ENCODE measurements at places on chromosomes 5 and 9.

- DNase-seq = no peak
Measured at GRCh38 chr9:3331801-3332200, 194.0 kb downstream of the RFX3 start.

DNA sequence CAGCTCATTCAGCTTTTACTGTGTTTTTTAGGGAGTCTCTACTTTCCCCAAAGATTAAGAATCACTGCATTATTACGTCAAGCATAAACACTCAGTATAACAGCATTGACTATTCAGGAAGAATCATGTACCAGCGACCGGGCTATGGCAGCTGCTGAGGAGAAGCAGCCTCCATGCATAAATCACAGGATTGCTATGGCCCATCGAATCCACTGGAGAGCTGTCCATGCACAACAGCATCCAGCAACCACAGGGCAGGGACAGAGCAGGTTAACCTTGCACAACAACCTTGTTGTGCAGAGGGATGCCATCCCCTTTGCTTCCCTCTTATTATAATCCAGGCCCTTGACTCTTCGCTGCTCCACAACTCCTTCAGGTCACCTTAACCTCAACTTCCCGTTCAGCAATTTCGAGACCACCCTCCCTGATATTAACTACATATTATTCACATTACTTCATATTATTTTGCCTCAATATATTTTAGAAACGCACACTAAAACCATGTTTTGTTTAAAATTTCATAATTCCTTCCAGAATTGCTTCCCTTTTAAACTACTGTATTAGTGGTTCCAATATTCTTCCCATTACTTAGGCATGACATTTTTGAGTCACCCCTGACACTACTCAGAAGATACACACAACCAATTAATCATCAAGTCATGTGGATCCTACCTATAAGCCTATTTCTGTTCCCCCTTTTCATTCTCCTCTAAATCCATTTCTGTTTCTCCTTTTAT lies 991 bp downstream of the IARS1 start:
- DNase-seq = no peak

DNA sequence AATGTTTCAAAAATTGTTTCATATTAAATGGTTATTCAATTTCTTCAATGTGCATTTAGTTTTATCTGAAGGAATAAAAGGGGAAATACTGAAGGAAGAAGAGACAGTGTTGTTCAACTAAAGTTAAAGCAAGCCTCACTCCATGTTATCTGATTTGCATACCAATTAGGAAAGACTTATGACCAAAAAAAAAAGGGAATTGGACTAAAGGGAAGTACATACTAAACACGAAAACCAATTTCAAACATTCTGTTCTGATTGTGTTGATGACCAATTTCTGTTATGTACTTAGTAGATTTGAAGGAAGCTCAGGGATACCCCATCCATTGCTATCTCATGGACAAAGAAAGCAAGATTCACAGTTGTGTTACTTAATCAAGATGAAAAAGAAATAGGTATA lies 4.9 kb upstream of the GAPT start:
- DNase-seq = no peak

DNA sequence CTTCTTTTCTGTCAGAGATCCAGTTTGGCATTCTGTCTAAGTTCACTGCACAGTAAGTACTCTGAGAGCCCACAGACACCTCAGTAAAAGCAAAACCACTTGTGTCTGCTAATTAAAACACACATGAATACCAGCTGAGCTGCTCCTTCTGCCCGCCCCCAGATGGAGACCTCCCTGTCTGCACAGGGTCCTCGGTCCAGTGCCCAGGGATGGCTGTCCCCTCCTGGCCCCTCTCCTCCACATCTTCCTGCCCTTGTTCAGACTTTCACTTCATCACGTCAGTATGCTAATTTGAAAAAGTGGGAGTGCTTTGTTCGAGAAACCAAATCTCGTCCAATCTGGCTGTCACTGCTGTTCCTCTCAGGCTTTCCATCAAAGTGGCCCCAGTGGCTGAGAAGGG lies 43.5 kb downstream of the LIX1 start:
- no peak for DNase-seq

GRCh38 chr9:98552331-98552730 lies 156.4 kb downstream of the GABBR2 start:
- DNase-seq = no peak

DNA sequence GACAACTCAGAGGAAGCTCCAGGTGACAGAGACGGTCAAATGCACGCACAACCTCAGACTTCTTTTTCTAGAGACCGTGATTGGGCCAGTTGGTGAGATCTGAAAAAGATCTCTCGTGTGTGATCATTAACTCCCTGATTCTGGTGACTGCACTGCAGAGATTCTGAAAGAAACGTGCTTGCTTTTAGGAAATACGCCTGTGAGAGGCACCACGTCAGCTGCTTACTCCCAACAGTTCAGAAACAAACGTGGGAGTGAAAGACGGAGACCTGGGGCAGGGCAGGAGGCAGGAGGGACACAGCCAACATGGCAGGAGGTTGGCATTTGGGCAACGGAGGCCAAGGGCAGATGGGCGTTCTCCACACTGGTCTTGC lies 15.9 kb downstream of the SLC12A7 start:
- DNase-seq = no peak

- DNase-seq = peak; percentile 74
Measured at GRCh38 chr9:35096035-35096849, at the start of gene PIGO. Gene PIGO (minus strand): TSS chr9:35096591. CDS start chr9:35095565, 1,026 bp downstream.

DNA sequence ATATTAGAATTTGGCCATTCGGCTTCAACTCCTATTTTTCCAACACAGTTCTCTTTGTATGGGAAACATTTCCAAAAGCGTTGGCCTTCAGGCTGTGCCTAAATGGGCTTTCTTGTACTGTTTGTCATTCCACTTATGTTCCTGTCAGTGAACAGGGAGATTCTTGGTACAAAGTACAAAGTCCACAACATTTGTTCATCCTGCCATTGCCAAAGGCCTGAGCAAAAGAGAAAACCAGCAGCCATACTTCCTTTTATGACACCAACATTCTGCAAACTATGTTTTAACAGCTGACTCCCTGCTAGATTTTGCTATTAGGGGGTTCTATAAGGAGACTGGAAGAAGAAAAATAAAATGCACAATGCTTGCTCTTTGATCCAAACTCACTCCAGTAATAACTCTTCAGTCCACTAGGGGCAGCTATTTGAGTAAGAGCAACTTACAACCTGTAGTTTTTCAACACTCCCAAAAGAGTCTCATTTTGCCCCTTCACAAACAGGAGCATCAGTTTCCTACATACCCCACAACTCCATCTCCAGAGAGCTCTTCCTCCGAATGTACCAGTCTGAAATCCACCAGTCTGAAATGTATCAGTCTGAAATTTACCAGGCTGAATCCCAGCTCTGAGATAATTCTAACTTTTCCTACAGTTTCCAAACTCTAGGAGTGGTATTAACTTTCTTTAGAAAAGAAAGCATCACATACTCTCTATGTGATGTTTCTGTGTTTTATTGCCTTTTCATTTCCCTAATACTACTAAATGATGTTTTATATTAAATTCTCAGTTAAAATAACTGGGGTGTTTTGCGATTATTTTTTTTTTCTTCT lies 693.8 kb downstream of the DNAH5 start:
- DNase-seq = no peak

- no peak for DNase-seq
Measured at GRCh38 chr5:168312606-168313295, 21.3 kb downstream of the WWC1 start.

Data from activated CD8-positive, alpha-beta memory T cell treated with anti-CD3 and anti-CD28 coated beads for 4 hours (primary cell).